ENCODE measurements at places on chromosomes 11 and 22.

- DNase-seq: no peak
Measured at GRCh38 chr22:49349841-49350381, 477.8 kb downstream of the BRD1 start.

- DNase-seq: no peak
Measured at GRCh38 chr22:19393704-19394103, 37.8 kb downstream of the HIRA start.

GRCh38 chr11:26851696-26852095 lies 129.8 kb upstream of the SLC5A12 start:
- no peak for DNase-seq

DNA sequence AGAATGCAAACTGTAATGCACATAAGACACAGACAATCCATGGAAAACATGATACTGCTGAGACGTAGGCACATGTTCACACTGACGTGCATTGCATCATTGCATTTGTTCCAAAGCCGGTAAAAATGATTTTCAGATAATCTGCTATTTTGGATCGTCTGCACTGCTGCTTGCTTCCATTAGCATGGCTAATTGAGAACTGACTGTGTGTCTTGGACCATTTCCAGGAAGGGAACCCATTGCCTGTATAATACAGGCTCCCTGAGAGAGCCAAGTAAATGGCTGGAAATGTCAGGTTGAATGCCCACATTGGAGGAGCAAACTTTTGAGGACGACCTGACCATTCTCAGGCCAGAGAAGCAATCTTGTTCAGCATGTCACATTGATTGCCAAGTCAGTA lies 304.8 kb downstream of the ST3GAL4 start:
- DNase-seq: no peak

DNA sequence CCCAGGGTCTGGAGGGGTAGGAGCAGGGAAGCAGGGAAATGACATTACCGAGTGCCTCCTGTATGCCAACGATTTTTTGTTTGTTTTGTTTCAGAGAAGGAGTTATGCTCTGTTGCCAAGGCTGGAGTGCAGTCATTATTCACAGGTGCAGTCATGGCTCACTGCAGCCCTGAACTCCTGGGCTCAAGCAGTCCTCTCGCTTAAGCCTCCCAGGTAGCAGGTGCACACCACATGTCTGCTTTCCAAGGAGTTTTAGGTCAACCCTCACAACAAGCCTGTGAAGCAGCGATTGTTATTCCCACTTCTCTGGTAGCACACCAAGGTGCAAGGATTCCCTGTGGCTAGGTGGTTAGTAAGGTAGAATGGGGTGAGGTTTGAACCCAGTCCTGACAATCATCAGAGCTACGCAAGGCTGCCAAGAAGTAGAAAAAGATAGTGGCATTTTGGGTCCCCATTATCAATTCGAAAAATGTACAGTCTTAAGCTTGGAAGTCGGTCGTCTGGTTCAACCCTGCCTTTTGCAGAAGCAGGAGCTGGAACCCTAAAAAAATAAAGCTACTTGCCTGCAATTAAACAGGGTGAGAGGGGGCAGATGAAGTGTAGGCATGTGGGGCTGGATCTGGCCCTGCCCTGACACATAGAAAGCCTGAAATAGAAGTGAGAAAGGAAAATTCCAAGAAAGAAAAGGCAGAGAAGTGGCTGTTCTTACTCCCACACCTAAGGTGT lies 9.1 kb downstream of the UCP3 start:
- DNase-seq: no peak

DNA sequence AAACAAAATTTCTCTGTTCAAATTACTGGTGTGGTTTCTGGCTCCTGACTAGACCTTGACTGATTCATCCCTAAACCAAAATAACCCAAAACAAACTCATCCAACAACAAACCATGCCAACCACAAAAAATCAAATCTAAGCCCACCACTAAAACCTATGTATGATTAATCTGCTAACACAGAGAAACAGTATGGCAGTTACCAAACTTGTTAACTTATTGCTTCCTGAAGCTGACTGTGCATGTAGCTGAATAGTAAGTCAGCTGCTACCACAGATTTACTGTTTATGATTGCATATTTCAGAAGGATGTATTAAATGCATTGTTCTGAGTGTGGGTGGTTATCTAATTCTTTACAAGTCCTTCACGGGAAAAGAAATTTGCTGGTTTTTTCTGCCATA lies 231.1 kb downstream of the SWAP70 start:
- no peak for DNase-seq

- DNase-seq: no peak
Measured at GRCh38 chr22:48955351-48956311, 872.0 kb downstream of the BRD1 start.

GRCh38 chr11:34178209-34178821 lies 72.9 kb downstream of the NAT10 start:
- no peak for DNase-seq

DNA sequence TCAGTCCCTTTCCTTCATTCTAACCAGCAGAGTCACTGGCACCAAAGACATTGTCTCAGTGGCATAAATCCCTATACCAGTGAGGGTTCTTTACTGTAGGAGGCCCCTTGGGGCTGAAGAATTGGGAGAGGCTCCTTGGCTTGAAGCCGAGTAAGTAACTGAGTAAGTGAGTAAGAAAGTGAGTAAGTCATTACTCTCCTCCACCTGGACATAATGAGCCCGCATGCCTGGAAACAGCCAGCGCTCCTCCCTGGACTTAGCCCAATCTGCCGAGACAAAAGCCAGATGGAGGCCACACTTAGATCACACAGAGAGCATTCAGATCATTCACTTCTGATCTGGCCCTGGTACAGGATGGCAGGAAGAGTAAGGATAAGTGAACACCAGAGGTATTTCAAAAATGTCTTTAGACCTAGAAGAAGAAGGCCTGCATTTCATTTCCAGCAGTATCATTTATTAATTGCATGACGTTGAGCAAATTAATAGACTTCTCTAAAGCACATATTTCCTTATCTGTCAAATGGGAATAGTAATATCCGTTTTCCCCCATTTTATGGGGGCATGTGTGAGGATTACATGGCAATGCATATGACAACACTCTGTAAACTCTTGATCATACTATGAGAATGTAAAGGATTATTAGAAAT lies 8.2 kb upstream of the MICAL3 start:
- no peak for DNase-seq

- no peak for DNase-seq
Measured at GRCh38 chr11:115476463-115477286, 27.5 kb downstream of the CADM1 start.

- no peak for DNase-seq
Measured at GRCh38 chr11:125289419-125290098, 125.0 kb downstream of the PKNOX2 start.

DNA sequence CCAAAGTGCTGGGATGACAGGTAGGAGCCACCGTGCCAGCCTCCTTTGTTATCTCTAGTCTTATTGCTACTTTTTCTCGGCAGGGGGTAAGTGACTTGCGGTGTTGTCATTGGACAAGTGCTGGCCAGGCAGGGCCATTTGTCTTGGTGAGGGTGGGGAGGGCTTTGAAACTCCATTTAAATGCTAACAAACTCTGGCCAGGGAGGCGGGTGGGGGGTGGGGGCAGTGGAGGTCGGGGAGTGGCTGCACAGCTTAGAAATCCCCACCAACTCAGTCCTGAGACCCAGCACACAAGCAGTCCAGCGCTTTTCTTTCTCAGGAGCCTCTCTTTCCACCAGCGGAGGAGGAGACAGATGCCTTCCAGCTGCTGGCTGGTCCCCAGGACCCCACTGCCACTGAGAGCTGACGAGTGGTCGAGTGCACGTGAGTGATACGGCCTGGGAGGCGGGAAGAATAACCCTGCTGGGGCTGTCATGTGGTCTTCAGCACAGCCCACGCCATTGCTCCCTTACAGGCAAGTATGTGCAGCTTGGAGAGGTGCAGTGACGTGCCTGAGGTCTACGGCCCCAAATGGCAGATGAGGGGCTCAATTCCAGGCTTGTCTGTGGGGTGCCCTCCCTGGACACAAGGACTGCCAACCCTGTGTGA lies 24.2 kb upstream of the OSBPL5 start:
- no peak for DNase-seq

- no peak for DNase-seq
Measured at GRCh38 chr11:93908689-93909088, 58.3 kb upstream of the VSTM5 start.

DNA sequence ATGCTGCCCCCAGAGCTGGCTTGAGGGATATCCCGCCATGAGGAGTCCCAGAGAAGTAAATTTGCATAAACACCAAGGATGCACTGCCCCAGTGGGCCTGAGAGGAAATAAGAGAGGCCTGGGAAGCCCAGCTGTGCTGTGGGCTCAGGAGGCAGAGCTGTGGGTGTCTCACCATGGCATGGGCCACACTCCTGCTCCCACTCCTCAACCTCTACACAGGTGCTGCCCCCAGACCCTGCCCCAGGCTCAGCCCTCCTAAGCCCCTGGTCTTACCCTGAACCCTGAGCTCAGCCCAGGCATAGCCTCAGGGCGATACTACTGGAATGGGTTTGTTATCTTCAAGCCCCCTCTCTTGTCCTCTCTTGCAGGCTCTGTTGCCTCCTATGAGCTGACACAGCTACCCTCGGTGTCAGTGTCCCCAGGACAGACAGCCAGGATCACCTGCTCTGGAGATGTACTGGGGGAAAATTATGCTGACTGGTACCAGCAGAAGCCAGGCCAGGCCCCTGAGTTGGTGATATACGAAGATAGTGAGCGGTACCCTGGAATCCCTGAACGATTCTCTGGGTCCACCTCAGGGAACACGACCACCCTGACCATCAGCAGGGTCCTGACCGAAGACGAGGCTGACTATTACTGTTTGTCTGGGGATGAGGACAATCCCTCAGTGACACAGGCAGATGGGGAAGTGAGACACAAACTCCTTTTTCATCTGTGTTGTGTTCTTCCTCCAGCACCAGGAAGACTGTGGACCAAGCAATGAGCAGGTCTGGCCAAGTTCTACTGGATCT lies 59.9 kb downstream of the GGTLC2 start:
- no peak for DNase-seq

DNA sequence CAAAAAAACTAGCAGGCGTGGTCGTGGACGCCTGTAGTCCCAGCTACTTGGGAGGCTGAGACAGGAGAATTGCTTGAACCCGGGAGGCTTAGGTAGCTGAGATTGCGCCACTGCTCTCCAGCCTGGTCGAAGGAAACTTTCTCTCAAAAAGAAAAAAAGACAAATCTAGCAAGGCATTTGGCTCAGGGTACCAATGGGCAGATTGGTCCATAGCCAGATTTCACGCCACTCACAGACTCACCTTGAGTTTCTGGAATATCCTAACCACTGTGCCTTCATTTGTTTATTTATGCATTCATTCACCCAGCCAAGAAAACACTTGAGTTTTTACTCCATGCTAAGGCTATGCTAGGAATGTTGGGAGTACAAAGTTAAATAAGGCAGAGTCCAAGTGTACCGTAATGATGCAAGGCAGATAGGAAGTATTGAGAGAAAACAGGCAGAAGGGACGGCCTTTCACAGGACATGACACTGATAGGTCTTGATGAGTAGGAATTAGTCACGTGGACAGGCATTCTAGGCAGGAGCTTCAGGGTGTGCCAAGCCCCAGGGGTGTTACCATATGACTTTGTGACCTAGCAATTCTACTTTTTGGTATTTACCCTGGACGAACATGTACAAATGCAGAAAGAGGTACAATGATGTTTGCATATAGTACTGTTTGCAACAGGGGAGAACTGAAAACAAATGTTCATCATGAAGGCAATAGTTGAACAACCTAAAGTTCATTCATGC lies 3.0 kb upstream of the PACSIN3 start:
- no peak for DNase-seq

- DNase-seq: no peak
Measured at GRCh38 chr11:11070976-11071375, 213.1 kb upstream of the ZBED5 start.

GRCh38 chr11:16809886-16810668 lies 71.6 kb downstream of the C11orf58 start:
- DNase-seq: peak; percentile 80

DNA sequence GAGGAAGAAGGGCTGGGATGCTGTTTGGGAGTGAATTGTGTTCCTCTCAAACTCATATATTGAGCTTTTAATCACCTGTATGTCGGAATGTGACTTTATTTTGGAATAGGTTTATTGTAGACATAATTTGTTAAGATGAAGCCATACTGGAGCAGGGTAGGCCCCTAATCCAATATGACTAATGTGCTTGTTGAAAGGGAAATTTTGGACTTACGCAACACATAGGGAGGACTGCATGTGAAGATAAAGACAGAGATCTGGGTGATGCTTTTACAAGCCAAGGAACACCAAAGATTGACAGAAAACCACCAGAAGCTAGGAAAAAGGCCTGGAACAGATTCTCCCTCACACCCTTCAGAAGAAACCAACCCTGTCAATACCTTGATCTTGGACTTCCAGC lies 43.2 kb upstream of the OVCH2 start:
- DNase-seq: no peak

DNA sequence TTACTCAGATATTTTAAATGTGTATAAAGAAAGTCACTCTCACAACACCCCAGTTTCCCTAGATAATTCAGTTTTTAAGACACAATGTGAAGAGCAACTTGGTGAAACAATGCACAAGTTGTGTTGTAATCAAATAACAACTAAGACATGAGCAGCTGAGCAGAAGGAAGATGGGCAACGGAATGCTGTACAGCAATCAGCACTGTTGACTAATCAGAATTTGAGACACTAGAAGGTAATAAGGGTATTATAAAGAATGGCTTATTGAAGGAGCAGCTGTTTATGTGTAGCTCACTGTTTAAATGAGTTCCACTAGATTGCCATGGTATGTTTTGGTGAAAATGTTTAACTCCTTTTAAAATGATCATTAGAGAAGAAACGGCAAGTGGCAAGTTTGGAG lies 60.1 kb downstream of the SOX6 start:
- no peak for DNase-seq

GRCh38 chr22:43289531-43289963 lies 53.6 kb downstream of the SCUBE1 start:
- peak; percentile 61 for DNase-seq

- no peak for DNase-seq
Measured at GRCh38 chr11:61919705-61920631, 2.6 kb upstream of the RAB3IL1 start.

DNA sequence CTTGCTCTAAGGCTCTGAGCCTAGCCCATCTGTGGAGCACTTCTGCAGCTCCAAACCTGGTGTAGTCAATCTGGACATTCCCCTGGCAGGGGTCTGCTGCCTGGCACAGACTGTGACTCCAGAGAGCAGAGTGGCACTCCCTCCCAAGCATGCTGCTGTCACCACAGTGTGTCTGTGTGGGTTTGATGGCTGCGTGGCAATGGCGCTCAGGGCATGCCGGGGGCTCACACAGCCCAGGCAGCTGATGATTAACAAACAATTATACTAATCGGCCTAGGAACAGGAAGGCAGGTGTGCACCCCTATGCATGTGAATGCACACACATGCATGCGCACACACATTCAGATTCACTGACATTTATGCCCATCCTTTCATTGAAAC lies 9.0 kb upstream of the NECTIN1 start:
- DNase-seq: no peak
